AG10803 (cell line): ENCODE measurements at places on chromosomes 4 and X.

DNA sequence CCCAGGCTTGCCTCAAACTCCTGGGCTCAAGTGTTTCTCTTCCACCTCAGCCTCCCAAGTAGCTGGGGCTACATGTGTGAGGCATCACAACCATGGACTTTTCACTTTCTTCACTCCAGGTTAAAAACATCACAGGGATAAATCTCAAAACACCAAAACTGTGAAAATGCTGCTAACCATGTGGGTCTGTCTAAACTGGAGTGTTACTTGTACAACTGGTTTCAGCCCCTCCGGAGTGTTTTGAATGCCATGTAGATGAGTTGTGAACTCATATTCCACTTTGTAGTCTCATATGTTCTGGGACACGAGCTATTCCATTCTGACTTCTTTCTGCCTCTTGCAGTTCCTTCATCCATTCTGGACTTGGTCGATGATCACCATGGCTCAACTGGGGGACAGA is 43.0 kb downstream of the PDGFRA start:
- no peak for DNase-seq

- DNase-seq: no peak
Measured at GRCh38 chrX:20140420-20140819, 1.2 kb downstream of the EIF1AX start.

GRCh38 chrX:129077424-129078170 is 445.7 kb downstream of the SMARCA1 start:
- DNase-seq: no peak

GRCh38 chr4:26404743-26405206 is 84.0 kb downstream of the RBPJ start:
- DNase-seq: no peak

DNA sequence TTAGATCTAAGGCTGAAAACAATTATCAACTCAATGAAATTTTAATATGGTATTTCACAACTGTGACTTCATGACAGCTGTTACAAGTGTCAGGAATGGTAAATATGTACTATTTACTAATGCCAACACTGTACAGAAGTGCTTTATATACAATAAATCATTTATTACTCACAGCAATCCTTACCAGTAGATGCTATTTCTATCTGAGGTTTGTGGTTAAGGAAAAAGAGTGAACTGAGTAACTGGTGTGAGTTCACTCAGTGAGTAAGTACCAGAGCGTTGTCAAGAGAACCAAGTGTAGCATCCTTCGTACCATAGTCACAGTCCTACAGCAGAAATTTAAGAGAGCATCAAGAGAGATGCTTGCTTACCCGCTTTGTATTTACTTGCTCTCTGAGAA is 23.3 kb downstream of the MTHFD2L start:
- peak; percentile 92 for DNase-seq

GRCh38 chr4:2006956-2007653 is 1.7 kb downstream of the NELFA start:
- DNase-seq: no peak

- no peak for DNase-seq
Measured at GRCh38 chr4:139720806-139721205, 55.2 kb downstream of the MGST2 start.

DNA sequence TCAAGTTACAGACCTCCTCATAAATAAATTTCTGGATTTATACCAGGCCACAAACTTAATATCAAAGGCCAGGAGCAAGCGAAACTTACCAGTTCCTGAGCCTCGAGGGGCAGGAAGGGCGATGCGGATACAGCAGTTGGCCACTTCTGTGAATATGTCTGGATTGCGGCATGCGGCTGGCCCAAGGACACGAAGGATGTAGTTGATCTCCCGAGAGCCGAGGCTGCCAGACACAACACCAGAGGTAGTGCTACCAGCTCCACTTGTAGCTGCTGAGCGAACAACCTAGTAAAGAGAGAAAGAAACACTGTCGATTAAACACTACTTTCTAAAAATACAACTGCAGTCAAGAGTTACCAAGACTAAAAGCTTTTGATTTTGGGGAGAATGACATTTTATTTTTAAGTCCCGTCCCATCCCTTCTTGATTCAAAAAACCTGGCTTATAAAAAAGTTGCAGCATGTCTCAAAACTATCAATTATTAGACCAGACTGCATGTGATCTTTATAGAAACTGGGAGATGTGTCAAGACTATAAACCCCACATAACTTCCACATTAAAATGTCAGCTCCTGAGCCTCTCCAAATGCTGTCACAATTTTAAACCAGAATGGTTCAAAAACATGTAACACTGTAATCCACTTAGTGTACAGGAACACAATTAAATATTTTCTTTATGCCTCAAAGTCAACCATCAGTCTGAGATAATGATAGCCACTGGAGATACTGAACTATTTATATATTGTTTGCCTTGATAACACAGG is 105.6 kb downstream of the HUWE1 start:
- DNase-seq: no peak

GRCh38 chr4:162442128-162442527 is 278.3 kb upstream of the FSTL5 start:
- no peak for DNase-seq

DNA sequence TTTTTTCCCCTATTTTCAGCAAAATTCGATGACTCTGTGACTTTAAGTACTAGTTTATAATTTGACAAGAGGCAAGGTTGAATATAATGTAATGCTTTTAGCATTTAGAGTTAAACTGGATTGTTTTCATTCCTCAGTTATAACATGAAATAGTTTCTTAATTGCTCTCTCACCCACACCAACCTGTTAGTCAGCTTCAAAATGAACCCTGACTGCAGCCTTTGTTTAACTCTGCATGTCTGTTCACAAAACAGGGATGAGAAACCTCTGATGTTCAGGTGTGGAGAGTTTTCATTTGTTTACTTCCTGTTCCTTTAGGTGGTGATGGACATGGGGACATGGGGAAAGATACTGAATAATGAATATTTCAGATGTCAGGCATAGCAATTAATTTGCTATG is 49.9 kb upstream of the MND1 start:
- DNase-seq: peak; percentile 62

DNA sequence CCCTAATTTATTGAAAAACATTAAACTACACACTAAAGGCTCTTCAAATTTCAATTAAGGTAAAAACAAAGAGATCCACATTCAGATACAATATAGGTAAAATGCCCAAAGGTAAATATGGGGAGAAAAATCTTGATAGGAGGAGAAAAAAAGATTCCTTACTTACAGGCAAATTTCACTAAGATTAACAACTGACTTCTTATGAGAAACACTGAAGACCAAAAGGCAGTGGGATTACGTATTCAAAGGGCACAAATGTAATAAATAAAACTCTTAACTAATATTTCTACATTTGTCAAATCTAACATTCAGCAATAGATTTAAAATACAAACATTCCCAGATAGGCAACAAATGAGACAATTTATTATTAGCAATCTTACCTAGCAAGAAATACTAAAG is 829.3 kb downstream of the SH3BGRL start:
- no peak for DNase-seq

- DNase-seq: no peak
Measured at GRCh38 chr4:64146030-64146429, 263.2 kb downstream of the TECRL start.

- no peak for DNase-seq
Measured at GRCh38 chr4:146428298-146428697, 93.4 kb downstream of the SLC10A7 start.

DNA sequence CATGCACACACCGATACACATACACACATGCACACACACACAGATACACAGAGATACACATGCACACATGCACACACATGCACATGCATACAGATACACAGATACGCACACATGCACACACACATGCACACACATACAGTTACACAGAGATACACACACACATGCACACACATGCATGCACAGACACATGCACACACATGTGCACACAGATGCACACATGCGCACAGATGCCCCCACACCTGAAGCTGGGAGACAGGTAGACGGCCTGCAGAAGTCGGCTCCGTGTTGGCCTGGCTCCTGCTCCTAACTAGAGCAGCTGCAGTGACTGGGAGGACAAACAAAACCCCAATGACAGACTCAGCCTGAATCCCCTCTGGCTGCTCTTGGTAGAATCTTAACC is 46.8 kb downstream of the PSAPL1 start:
- DNase-seq: no peak

DNA sequence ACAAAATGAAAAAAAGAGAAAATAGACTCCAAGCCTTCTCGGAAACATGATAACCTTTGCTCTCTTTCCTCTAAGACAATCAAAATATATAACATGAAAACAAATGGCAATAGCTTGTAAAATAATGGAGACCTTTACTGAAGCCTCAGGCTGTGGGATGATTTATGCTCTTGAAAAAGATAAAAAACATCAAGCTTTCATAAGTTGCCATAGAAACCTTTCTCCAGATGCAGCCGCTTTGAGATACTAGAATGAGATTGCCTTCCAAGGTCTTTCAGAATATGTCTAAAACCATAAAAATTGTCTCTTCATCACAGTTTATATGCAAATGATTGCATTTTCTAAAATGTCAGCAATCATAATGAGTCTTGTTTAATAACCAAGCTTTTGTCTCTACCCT is 31.6 kb downstream of the MAOB start:
- DNase-seq: no peak

GRCh38 chr4:109511414-109511813 is 48.6 kb upstream of the MCUB start:
- no peak for DNase-seq
